ENCODE measurements at places on chromosomes 7 and 10.

DNA sequence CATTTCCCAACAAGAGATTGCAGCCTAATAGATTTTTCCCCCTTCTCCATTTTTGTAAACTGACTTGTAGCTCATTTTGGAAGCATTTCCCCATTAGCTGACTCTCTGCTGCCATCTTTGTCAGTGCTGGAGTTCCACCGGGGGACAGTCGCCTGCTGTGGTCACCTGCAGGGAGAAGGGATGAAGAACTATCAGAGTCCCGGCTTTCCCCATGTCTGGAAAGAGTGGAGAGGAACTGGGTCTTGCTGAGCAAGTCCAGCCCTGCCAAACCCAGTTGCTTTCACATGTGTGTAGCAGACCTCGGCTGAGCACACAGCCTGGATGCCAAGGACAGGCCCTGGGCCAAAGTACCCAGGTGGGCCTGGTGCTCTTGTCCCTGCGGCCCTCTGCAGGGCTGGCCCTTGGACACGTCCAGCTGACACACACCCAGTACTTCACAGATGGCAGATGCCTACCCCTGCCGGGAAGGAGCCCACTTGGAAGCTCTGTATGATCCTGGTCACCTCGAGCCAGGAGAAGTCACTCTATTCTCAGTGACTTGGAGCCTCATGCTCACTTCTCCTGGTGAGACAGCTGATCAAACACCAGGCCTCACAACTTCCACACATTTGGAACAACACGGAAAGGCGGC, 157.3 kb upstream of the NPVF start:
- DNase-seq: no peak

GRCh38 chr10:119025336-119025735, 4.2 kb upstream of the NANOS1 start:
- DNase-seq: no peak

DNA sequence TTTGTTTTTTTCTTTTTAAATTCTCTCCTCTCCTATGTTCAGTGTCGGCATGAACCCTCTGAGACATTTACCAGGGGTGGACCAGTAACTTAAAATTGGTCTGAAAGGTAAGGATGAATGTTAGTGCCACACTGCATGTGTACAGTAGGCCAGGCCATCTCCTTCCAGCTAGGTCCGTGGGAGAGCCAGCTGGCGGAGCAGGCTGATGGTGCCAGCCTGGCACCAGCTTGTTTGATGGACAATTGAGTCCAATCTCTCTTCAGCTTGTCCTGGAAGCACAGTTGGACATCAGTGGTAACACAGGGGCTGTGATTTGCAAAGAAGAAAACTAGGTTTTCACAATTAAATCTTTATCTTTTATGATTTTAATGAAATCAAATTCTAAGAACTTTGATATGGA, 136.5 kb downstream of the CNNM2 start:
- no peak for DNase-seq

- no peak for DNase-seq
These were observed 469.5 kb upstream of the ZMIZ1 start for GRCh38 chr10:78599122-78599853.

- no peak for DNase-seq
These were observed 102.9 kb upstream of the PAX2 start for GRCh38 chr10:100642295-100642994.
